ENCODE measurements at places on chromosomes 6 and 20.

GRCh38 chr20:47740862-47741184, 44.5 kb downstream of the SULF2 start:
- DNase-seq = no peak

GRCh38 chr6:151341476-151342195, 49.7 kb downstream of the ZBTB2 start:
- no peak for DNase-seq

GRCh38 chr6:66735106-66735890, 1028.3 kb upstream of the EYS start:
- no peak for DNase-seq

GRCh38 chr6:134663800-134664535, 285.9 kb downstream of the ALDH8A1 start:
- no peak for DNase-seq

- peak; percentile 57 for DNase-seq
Measured at GRCh38 chr6:39357998-39358686, 35.6 kb upstream of the KCNK16 start.

- peak; percentile 14 for DNase-seq
Measured at GRCh38 chr6:30891816-30892538, 7.7 kb downstream of the DDR1 start.

DNA sequence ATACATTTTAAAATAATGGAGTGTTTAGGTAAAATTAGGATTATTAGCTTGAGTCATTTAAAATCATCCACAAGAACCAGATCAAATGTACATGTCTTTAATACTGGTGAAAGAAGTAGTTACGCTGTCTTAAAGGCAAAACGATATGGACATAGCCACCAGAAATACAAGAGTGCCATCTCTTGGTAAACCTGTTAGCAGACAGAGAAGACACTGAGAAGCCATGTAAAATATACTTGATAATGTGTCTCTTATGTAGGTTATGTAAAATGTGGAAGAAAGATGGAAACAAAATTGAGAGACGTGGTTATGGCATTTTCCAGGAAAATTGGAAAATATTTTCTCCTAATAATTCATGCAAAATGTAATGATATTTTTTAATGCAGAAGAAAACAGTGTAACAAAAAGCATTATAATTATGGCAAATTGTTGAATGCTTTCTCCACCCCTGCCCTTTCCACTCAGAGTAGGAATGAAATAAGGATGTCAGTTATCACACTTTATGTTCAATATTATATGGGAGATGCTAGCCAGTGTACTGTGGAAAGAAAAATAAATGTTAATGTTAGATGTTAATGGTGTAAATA, 12.2 kb upstream of the SLC17A2 start:
- DNase-seq = no peak

GRCh38 chr20:50329981-50330503, 139.4 kb downstream of the CEBPB start:
- DNase-seq = no peak

GRCh38 chr6:104402572-104402971, 457.1 kb downstream of the HACE1 start:
- no peak for DNase-seq

GRCh38 chr6:101490857-101491256, 97.3 kb downstream of the GRIK2 start:
- DNase-seq = no peak

GRCh38 chr6:154139892-154140291, 100.9 kb downstream of the OPRM1 start:
- no peak for DNase-seq

DNA sequence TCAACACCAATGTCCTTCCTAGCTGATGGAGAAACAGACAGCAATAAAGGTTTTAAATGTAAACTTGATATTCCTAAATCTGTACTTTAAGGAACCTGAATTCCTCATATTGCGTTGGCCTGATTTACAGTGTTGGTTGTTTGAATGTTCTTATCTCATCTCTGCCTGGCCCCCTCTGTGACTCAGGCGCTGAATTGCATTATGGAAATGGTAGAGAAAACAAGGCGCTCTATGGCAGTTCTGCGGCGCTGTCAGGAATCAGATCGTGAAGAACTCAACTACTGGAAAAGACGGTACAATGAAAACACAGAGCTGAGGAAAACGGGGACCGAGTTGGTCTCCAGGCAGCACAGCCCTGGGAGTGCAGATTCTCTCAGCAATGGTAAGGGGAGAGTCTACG, 32.6 kb upstream of the C20orf144 start:
- DNase-seq = no peak

GRCh38 chr6:131258010-131258652, 122.9 kb downstream of the AKAP7 start:
- no peak for DNase-seq

- no peak for DNase-seq
Measured at GRCh38 chr6:134278000-134278399, 39.9 kb downstream of the SGK1 start.

- DNase-seq = peak; percentile 75
Measured at GRCh38 chr6:75493400-75494064, at the start of gene FILIP1. FILIP1 (minus strand) TSS chr6:75493800; CDS start chr6:75414972, 78,828 bp downstream.

- DNase-seq = no peak
Measured at GRCh38 chr6:30075790-30076732, 492 bp upstream of the RNF39 start.

DNA sequence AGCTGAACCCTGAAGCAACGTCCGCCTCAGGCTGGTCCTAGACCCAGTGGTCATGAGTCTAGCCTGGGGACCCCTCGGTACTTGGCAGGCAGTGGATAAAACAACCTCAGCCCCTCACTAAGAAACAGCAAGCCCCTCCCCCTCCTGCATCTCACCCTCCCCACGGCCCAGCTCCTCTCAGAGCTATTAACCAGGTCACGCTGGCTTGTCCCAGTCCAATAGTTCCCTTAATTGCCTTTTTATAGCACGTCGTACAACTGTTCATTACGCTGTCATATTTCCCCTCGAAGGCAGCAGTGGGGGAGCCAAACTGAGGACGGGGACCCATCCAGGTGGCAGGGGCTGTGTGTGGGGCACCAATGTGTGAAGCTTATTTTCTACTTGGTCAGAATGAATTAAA, 8.6 kb upstream of the SLC32A1 start:
- DNase-seq = no peak

DNA sequence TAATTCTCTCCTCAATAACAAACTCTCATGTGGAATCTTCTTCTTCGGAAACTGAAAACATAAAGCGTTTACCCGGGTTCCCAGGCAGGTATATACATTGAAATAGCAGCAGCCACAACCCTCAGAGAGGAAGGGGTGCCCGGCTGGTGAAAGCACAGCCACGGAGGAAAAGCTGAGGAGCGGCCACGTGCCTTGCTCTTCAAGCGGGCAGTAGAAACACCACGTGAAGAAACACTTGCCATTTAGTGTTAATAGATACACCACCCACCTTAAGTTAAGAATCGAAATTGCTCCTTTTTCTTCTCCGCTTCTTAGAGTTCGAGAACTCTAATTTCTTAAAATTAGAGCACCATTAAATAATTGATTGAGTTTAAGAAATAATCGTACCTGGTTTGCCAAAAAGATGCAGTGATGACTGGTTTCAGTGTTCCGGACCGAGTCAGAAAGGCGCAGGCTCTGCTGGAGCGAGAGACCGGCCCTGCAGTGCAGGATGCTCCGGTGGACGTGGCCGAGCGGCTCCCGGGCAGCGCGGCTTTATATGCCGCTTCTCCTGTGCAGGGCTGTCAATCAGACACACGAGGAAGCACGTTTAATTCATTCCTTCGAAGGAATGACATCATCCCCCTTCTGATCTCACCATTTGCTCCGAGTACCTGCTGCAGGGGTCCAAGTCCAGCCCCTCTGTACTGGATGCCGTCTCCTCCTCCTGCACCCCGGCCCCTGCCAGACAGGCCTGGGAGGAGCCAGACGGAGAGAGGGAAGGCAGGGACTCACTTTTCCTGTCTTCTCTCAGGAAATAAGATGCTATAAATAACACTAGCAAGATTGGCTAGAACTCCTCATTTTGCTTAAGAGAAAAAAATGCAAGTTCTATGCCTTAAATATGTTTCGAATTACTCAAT, at the start of gene THBS2:
TSS of gene THBS2 (minus strand) at position 510 of the 902 bp plus-strand sequence. CDS start 3,062 bp downstream, outside the sequence.
- DNase-seq = peak; percentile 95

GRCh38 chr6:157779705-157780604, 43.1 kb upstream of the SNX9 start:
- no peak for DNase-seq

- no peak for DNase-seq
Measured at GRCh38 chr6:80289727-80290126, 183.3 kb downstream of the BCKDHB start.

GRCh38 chr6:105882121-105882803, 203.9 kb upstream of the PRDM1 start:
- no peak for DNase-seq

DNA sequence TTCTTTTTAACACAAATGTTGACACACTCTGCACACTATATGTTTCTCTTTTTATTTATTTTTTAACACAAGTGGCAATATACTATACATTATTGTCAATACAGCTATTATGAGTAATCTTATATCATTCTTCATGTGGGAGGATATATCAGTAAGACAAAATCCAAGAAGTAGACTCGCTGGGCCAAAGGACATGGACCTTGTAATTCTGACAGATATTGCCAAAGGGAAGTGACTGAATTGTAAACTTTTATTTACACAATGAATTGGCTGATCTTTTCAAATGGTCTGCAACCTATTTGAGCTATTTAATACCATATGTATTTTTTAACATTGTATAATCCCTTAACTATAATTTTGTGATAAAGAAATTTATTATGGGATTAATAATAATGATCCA, 56.0 kb downstream of the CCDC170 start:
- no peak for DNase-seq

DNA sequence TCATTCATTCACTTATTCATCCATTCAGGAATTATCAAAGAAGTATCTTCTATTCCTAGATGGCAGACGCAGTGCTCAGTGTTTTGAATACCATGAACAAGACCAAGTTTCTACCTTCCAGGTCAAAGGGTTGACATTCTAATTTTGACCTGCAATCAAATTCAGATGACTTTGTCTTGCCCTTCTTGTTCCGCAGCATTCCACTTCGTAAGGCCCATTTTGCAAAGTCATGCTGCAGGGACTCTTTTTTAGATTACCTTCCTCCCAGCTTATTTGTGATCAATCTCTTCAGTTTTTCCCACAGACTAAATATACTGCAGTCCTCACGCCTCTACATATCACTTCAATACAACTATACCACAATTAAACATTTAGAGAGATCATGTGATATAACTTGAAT, 7.1 kb upstream of the TAAR1 start:
- DNase-seq = no peak

DNA sequence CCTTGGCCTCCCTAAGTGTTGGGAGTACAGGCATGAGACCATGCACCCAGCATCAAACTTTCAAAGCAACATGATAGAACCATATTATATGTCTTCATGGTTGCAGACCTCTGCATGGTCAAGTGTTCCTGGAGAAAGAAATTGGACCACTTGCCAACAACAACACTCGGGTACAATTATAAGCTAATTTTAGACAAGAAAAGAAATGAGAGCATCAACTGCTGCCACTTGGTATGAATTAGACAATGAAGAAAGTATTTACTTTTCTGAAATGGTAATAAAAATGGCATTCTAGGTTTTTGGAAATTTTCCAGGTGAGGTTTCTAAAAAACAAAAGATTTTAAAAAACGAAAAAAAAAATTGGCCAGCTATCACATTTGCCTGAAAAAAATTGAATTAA, 7.7 kb upstream of the PM20D2 start:
- DNase-seq = no peak

DNA sequence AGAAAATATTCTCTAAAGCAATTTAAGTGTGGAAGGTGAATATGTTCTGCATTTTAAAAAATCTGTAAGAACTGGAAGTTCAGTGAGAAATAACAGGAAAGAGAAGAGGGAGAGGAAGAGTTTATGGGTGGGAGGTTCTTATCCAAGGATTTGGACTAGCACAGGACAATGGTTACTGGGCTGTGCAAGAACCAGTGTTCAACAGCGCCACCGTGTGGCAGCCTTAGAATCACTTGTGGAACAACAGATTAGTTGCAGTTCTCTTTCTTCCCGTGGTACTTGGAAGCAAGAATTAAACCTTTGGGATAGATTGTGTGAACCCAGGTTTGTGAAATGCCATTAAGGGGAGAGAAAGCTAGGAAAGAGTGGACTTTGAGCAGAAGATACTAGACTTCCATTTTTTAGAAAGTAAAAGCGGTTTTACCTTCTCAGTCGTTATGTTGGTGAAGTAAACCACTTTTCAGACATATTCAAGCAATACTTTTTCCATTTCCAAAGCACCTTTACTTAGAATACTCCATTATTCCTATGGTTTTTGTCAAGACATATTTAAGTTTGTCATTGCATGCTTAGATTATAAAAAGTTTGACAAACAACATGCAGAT, 436.7 kb downstream of the RNF144B start:
- no peak for DNase-seq

DNA sequence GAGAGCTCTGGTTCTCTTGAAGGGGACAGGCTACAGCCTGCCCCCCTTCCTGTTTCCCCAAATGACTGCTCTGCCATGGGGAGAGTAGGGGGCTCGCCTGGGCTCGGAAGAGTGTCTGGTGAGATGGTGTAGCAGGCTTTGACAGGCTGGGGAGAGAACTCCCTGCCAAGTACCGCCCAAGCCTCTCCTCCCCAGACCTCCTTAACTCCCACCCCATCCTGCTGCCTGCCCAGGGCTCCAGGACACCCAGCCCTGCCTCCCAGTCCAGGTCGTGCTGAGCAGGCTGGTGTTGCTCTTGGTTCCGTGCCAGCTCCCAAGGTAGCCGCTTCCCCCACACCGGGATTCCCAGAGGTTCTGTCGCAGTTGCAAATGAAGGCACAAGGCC, 9.8 kb downstream of the VEGFA start:
- no peak for DNase-seq

DNA sequence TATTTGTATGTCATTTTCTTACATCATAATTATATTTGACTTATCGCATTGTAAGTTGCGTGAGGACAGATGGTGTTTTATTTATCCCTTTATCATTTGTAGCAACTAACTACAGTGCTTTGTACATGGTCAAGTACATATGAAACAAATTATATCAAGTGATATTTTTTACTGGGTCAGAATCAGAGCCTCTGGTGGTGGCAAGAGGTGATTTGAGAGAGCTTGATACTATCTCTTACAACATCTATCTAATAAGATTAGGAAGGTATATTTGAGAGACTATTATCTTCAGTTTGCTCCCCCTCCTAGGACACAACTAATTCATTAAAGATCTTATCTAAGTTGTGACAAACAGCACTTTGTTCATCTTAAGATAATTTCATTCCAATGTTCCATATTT, 47.7 kb downstream of the BCKDHB start:
- DNase-seq = no peak

- DNase-seq = no peak
Measured at GRCh38 chr20:32078791-32079190, 26.7 kb downstream of the HCK start.

DNA sequence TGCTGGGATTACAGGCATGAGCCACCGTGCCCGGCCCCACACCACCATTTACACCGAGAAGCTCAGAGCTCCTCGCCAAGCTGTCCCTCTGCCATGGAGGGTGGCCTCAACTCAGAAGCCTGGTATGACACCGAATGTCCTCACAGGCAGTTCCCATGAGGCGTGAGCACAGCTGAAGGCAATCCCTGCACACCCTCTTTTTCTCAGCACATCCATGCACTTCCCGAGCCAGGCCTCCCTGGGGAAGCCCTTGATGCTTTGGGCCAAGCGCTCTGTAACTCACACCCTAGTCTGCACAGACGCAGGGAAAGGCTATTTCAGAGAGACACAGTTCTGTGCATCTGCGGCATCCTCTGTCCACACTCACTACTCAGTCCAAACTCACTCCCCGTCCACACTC, 18.4 kb downstream of the THBS2 start:
- no peak for DNase-seq

- DNase-seq = no peak
Measured at GRCh38 chr6:157089851-157090250, 233.5 kb downstream of the TMEM242 start.

All from left hindlimb (tissue), 1 donor.